ENCODE measurements at places on chromosomes 12 and 14. TPM values are rescaled to one million over a fixed set of nuclear protein-coding genes. Genes with fewer than 3 reads are reported as not detected.

The TEX52 gene
- total RNA-seq, result not detected

The KCNJ8 gene
- 14.6 TPM for total RNA-seq

The MANSC1 gene
- total RNA-seq, result 8.0 TPM

The PLEKHD1 gene
- total RNA-seq, result 0.83 TPM

The MYO1H gene
- not detected for total RNA-seq

The GPR84 gene
- 2.6 TPM for total RNA-seq

DNA sequence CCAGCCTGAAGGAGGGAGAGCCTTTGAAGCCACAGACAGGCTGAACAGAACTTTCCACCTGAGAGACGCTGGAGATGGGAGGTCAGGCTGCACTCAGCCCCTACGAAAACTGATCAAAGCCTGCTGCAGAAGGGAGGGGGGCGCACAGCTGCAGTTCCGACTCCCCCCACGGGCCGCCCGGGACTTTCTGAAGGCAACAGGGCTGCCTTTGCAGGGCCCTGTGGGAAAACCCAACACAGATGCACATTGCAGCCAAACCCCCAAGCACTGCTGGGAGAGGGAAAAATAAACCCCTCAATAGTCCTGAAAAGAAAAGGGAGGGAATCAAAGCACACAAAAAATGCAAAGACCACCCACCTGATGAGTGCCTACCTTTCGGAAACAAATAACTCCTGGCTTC lies 290.6 kb downstream of the ZFP36L1 start:
- DNase-seq, result no peak

DNA sequence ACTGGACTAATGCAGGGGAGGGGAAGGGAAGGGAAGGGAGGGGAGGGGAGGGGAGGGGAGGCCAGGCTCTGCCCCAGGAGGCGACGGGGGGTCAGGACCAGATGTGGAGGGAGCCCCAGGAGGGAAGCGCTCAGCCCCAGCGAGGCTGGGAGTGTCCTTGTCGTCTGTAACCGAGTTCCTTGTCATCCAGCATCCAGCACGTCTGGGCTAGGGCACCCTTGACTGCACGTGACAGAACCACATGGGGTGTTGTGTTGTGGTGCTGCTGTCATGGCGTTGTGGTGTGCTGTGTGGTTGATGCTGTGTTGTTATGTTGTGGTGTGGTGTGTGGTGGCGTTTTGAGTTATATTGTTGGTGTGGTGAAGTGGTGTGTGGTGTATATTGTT lies 28.4 kb upstream of the SFSWAP start:
- DNase-seq, result no peak

- DNase-seq, result no peak
These were observed 127.2 kb upstream of the TMEM132D start for GRCh38 chr12:130031041-130031440.

- DNase-seq, result no peak
These were observed 31.5 kb downstream of the SCN8A start for GRCh38 chr12:51622564-51622963.

GRCh38 chr12:52648012-52648550 lies 3.9 kb downstream of the KRT2 start:
- no peak for DNase-seq

DNA sequence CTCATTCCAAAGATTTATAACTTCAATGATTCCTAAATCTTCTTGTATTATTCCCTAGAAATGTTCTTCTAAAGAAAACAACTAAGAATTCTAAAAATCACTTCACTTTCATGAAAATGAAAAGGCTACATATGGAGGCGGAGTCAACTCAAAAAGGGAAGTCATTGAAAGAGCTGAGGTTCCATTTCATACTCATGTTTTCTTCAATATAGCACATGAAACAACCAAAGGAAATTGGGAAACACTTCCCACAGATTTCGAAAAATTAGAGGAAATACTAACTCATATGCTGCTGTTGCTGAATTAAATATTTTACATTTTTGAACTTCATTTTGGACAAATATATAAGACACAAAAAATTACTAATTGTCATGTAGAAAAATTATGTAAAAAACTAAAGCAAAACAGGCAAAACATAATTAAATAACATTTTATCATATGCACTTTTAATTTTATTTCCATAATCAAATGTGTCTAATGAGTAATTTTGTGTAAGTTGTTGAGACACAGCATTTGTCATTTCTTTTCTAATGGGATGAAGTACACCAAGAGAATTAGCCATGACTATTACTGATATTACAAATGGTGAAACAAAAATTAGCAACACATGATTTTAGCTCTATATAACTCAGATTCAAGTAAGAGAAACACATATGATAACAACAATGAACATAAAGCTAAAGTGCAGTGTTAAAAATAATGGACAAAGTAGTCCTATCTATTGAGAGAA lies at the start of gene CD163:
TSS of gene CD163 (minus strand) at position 92 of the 730 bp plus-strand sequence. CDS start at position 5, 87 bp downstream.
- DNase-seq, result peak; percentile 10

- DNase-seq, result peak; percentile 71
These were observed 3.3 kb upstream of the SLC4A8 start for GRCh38 chr12:51421266-51421884.

- DNase-seq, result peak; percentile 10
These were observed 18.2 kb upstream of the RD3L start for GRCh38 chr14:103960457-103961055.

GRCh38 chr12:57456145-57456700 lies 1.1 kb downstream of the INHBE start:
- DNase-seq, result no peak

- no peak for DNase-seq
These were observed 47.7 kb downstream of the B4GALNT3 start for GRCh38 chr12:507391-507796.

DNA sequence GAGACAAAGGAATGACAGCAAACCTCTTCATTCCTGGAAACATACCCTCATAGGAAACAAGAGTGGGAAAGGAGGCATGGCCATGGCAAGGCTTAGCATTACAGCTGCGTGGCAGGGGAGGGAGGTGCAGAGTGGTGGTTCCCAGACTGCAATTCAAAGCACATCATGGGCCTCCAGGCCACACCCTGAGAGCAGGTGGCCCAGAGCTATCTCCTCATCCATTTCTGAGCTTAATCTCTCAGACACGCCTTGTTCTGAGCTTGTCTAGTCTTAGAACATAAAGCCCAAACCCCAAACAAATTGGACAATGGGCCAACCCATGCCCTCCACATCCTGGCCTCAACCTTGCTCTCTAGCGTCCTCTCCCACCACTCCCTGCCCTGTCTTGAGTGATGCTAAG lies 5.9 kb upstream of the KRT3 start:
- DNase-seq, result no peak

- DNase-seq, result no peak
These were observed 101.1 kb upstream of the SFSWAP start for GRCh38 chr12:131609762-131610161.

DNA sequence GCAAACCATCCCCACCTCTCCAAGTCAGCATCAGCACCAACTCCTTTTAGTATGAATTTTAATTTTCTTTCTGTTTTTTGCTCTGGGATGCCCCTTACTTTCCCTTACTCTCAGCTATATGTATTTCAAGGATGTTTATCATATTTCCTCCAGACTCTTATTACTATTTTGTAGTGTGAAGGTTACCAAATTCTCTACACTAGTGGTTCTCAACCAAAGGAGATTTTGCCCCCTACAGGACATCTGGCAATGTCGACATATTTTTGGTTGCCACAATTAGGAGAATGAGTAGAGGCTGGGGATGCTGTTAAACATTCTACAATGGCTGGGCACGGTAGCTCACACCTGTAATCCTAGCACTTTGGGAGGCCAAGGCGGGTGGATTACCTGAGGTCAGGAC lies 29.1 kb upstream of the SOS2 start:
- DNase-seq, result peak; percentile 38

DNA sequence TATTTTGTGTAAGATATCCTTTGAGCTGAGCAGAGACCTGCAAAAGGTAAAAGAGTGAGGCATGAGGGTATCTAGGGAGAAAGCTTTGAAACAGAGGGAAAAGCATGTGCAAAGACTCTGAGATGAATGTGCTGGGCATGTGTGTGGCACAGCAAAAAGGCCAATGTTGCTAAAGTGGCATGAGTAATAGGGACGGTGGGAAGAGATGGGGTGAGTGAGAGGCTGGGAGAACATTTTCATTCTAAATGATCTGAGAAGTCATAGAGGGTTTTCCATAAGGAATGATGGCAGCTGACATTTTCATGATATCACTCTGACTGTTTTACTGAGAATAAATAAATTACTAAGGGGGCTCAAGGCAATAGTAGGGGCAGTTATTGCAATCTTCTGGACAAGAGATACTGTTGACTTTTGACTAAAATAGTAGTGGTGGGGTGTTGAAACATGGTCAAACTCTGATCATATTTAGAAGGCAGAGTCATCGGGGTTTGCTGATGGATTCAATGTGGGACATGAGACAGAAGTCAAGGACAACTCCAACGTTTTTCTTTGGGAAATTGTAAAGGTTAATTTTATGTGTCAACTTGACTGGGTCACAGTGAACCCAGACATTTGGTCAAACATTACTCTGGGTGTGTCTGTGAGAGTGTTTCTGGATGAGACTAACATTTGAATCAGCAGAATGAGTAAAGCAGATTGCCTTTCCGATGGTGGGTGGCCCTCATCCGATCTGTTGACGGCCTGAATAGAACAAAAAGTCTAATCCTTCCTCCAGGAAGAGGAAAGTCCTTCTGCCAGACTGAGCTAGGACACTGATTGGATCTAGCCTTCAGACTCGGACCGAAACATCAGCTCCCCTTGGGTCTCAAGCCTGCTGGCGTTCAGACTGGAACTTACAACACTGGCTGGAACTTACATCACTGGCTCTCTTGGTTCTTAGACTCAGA lies 193.9 kb upstream of the PLXNC1 start:
- DNase-seq, result no peak

- no peak for DNase-seq
These were observed 46.8 kb downstream of the GALNT4 start for GRCh38 chr12:89477633-89478279.

DNA sequence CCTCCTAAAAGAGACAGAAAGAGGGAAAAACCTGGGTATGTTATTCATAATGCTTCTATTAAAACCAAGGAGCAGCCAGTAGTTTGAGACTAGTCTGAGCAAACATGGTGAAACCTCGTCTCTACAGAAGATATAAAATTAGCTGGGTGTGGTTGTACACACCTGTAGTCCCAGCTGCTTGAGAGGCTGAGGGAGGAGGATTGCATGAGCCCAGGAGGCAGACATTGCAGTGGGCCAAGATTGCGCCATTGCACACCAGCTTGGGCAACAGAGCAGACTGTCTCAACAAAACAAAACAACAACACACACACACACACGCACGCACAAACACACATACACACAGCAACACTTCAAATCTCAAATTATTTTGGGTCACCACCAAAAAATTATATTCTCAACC lies 27.8 kb downstream of the HECTD4 start:
- no peak for DNase-seq

DNA sequence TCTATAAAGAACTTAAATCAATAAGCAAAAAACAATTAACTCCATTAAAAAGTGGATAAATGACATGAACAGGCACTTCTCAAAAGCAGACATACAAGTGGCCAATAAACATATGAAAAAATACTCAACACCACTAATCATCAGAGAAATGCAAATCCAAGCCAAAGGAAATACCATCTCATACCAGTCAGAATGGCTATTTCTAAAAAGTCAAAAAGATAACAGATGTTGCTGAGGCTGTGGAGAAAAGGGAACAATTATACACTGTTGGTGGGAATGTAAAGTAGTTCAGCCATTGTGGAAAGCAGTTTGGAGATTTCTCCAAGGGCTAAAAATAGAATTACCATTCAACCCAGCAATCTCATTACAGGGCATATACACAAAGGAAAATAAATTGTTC lies 234.5 kb upstream of the PLXNC1 start:
- no peak for DNase-seq

GRCh38 chr12:6355491-6356373 lies 13.9 kb upstream of the TNFRSF1A start:
- no peak for DNase-seq

DNA sequence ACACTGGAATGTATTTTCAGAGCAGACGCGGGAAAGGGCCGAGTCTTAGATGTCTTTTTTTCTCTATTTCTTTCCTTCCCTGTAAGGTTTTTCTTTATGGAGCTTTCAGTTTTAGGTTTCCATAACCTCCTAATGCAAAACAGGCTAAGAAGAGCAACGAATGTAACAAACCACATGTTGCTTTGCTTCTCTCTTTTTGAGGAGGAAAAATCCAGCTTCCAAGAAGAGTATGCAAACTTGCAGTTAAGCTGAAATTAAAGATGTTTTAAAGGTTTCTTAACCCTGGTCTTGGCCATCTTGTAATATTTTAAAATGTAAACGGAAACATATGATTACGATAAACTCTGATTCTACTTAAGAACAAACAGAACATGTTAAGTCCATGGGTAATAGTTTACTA lies 86.9 kb downstream of the PRICKLE1 start:
- DNase-seq, result no peak

DNA sequence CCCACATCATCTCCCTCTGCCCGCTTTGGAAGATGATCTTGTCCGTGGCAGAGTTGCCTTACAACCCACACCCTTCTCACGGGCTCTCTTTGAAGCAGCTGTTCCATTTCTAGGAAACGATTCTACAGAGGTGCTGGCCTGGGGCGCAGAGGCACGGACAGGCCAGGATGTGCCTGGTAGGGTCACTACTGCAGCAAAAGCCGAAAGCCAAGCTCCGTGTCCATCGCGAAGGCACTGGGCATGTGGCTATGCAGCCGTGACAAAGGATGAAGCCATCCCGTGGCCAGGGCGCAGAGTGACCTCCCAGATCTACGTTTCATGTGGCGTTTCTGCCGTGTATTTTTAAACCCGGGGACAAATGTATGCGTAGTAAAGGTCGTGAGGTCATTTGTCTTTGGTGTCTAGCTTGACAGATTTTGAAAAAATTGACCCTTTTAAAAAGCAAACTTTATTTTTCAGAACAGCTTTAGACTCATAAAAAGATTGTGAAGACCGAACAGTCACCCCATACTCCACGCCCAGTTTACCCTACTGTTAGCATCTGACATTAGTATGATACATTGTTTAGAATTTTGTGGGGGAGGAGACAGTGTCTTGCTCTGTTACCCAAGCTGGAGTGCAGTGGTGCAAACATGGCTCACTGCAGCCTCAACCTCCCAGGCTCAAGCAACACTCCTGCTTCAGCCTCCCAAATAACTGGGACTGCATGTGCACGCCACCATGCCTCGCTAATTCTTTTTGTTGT lies 40.4 kb upstream of the NCOR2 start:
- DNase-seq, result no peak

DNA sequence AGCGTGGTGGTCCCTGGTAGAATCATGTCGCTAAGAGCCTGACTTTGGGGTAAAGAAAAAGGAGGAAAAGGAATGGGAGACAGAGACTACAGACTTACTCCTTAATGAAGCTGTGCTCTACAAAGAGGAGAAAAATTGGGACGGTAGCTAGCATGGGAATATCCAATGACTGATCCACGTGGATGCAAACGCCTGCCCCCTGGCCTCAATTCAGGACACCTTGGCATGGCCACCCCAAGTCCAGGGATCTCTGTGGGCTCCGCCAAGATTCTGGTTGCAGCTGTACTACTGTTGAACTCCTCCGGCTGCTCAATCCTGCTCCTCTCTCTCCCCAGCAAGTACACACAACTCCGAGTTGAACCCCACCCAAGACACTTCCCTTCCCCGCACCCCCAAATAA lies 70.5 kb upstream of the DIO3 start:
- peak; percentile 9 for DNase-seq

- DNase-seq, result no peak
These were observed 196.9 kb downstream of the ALG10 start for GRCh38 chr12:34219046-34219770.

GRCh38 chr12:54859502-54859901 lies 5.2 kb downstream of the MUCL1 start:
- DNase-seq, result no peak

GRCh38 chr12:67394550-67394949 lies 125.4 kb downstream of the CAND1 start:
- peak; percentile 59 for DNase-seq
